ENCODE measurements at places on chromosomes 3 and 15.

DNA sequence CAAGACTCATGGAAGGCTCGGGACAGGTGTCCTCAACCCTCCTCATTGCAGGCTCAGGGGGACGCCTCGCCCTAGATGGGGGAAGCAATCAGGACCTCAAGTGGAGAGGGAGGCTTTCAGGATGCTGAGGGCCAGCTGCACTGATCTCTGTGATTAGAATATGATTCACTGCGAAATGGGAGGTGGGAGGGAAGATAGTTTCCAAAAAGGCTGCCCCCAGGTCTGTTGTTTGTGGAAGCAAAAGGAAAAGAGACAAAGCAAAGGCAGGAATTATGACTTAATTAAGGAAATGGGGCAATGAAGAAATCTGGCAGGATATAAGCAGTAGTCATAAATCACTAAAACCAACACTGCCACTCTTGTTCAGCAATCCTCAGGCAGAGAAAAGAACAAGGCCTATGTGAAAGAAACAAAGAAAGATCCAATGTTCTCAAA is 85.6 kb upstream of the ABHD17C start:
- no peak for DNase-seq

DNA sequence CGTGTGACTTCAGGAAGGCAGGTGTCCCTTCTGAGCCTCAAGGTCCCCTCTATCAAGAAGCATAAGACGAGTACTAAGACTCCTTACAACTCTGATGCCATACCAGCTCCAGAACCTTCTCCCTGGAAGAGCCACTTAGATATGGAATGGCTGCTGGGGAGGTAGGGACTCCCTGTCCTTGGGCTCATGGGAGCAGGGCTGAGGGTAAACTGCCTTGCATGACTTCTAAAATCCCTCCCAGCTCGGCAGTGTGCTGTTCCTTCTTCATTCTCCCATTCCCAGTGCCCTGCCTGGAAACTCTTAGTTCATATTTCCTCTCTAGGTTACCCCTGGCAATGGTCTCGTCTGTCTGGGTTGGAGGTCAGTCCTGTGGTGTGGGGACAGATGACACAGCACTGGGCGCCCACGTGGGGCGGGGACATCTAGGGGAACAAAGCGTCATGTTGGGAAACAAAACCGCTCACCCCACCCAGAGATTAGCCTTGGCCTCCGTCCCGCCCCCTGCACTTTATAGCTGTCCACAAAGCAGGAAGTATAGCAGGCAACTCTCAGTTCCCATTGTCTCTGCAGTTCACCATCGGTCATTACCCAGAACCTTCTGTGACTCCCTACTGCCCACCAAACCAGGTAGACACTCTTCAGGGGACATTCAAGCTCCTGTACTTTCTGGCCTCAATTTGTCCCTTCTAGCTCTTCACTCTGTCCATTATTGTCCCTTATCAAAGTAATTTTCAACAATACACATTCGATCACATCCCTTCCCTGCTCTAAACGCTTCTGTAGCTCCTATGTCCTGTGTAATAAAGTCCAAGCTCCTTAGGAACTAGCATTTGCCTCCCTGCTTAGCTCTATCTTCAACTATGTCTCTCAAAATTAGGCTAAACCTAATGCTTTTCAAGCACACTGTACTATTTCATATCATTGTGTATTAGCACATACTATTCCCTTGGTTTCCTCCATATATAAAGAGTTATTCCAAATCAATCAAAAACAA is 73.8 kb downstream of the IQSEC1 start:
- DNase-seq: no peak

DNA sequence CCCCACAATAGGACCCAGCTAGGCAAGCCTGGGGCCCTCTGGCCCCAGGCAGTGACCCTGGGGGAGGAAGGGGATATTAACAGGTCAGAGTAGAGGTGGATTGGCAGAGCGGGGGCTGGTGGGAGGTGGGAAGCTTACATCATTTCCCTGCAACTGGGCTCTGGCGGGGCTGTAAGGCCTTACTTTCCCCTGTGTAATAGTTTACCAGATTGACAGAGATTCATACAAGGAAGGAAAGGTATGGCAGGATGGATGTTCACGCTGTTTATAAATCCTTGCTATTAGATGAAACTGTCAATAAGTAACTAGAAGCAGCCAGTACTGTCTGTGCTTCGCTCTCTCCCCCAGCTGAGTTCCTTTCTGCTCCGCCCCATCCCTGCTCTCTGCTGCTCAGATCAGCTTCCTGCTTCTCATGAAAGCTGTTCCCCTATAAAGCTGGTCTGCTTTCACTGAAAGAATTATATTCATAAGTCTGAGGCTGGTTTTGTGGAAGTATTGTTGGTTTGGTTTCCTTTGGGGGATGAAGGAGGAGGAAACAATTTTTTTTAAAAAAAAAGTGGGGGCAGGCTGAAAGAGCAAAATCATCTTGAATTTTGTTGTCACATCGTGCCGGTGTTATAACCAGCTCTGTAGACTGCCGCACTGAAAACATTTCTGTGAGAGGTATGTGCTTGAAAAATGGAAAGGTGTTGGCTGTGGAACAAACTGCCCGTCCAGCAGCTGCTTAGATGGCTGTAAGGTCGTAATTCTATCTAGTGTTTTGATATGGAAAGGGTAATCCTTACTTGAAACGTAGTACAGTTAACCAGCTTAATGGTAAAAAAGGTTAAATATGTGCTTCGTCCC is 76.4 kb downstream of the BBX start:
- DNase-seq: no peak

DNA sequence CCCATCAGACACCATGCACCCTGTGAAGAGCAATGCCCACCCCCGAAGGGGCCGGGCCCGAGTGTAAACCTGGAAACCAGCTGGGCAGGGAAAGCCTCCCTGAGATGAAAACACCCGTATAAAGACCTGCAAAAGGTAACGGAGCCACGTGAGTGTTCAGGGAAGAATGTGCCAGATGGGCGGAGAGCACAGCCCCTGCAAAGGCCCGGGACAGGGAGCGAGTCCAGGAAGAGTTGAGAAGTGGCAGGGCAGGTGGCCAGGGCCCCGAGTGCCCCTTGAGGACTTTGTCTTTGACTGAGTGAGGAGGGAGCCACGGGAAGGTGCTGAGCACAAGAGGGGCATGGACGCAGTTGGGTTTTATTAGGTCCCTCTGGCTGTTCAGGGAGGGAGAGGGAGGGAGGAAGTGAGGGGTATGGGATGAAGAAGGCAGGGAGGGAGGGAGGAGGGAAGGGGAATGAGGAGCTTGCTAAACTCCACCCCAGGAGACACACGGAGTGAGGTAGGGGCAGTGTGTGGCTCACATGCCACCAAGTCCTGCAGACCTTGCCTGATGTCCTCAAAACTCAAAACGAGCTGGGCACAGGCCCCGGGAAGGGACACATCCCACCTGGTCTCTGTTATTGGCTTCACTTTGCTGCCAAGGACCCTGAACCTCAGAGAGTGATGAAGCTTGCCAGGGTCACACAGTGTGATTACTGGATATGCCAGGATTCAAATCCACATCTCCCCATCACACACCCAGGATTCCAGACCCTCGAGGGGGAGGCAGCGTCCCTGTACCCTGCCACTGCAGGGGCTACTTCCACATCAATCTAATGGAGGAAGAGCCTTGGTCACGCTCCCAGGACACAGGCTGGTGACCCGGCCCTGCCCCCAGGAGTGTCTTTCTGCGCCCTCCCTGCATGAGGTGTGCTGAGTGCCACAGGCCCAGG is 49.1 kb upstream of the IQSEC1 start:
- no peak for DNase-seq

GRCh38 chr3:196149375-196149774 is 61.8 kb downstream of the ZDHHC19 start:
- no peak for DNase-seq

GRCh38 chr3:101512396-101512645 is 691 bp downstream of the SENP7 start:
- no peak for DNase-seq

GRCh38 chr3:133246119-133246518 is 153.7 kb upstream of the BFSP2 start:
- DNase-seq: no peak

DNA sequence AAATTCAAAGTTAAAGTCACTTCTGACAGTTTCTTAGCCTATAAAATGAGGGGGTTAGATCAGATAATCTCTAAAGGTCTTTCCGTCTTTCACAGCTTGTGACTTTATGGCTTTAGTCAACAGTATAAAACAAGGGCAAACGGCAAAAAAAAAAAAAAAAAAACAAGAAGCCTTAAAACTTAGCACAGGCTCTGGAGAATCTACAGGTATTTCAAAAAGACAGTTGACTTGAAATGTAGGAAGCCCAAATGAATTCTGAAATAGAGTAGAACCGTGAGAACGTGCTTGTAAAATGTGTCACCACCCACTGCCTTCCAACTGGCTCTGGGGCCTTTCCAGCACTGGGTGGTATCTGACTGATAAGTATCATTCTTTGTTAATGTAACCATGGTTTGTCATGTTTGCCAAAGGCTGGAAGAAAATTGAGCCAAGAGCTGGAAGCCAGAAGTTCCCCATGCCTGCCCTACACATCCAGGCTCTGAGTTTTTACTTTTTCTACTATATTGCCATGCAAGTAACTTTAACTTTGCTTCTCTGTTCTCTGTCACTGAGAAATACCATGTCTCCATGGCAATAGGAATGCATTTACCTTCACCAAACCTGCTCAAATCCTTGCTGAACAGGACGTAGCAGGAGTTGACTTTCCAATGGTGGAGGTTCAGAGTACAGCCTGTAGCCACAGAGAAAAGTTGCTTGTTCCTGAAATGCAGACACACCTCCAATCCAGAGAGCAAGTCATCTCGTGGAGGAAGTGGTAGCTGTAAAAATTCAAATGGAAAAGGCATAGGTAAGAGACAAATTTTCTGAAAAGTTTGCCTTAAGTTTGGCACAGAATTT is 35.8 kb upstream of the THSD4 start:
- DNase-seq: no peak

DNA sequence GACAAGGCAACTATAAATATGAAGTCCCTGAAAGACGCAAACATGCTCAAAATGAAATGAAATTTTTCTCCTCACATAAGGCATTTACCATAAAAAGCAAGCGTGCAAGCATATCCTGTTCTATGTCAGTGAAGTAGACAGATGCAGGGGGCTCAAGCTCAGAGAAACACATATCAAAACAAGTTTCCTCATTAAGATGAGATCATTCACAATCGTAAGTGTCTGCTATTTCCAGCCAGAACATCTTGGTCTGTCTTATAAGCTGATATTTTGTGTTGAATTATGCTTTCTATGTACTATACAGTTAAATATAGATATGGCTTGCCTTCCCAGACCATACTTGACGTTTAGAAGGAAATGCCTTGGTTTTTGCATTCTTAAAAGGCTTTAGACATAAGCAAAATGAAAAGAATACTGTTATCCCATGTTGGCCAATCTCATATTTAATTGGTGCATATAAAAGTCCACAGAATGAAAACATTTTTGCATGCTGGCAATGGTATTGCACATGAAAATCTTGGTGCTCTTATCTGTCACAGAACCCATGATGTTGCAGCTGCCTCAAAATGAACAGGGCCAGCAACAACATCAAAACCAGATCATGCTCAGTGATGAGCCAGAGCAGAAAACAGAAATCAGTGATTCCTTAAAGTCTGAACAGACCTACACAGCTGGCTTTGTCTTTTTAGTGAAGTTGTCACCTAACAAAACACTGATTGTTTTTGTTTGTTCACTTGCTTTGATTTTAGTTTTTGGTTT is 65.4 kb downstream of the SIDT1 start:
- DNase-seq: no peak

DNA sequence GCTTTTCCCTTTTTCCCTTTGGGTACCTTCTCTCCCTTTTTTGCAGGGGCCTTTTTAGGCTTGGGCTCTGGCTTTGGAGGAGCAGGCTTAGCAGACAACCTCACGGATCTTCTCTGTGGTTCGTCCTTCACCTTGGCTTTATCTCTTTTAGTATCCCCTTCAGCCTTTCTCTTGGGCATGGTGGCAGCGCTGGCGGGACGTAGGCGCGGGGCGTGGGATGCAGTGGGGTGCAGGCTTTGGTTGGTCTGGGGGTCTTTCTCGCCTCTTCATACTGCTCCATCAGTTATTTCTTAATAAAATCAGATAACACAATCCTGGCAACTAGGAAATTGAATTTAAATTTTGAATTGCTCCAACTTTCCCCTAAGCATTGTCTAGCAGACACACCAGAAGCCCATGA is 11.3 kb upstream of the ATP1B3 start:
- DNase-seq: no peak

- DNase-seq: no peak
Measured at GRCh38 chr3:124783696-124784095, 53.4 kb downstream of the UMPS start.

- DNase-seq: no peak
Measured at GRCh38 chr15:68641376-68641775, 62.6 kb downstream of the CORO2B start.

- no peak for DNase-seq
Measured at GRCh38 chr15:81284256-81285031, 39.5 kb downstream of the STARD5 start.

DNA sequence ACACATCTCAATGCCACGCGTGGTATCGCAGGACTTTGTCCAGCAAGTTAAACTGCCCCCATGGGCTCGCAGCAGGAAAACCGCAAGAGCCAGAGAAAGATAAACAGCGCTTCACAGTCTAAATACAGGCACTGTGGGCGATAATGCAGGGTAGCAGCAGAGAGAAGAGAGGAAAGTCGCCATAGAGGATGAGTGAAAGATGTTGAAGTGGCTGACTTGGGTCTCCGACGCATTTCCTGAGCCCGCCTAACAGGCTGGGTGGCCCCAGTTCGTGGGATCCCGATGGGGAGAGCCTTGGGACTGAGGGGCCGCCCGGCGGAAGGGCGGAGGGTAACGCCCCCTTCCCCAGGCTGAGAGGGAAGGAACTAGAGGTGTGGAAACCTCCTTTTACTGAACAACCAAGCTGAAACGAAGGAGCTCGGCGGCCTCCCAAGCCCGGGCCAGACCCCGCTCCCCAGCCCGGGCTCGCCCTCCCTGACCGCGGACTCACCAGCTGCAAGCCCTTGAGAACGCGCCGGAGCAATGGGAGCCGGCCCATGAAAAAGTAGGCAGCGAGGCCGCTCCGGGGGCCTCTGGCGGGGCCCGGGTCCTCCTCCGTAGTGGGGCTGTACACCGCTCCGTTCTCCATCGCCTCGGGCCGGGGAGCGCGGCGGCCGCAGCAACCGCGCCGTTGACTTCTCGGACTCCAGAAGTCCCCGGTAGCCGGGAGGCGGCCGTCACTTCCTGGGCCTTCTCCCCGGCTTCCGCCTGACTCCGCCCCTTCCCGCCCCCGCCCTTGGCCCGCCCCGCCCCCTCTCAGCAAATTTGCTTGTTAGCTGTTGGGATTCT is at the start of gene CMTM6:
CMTM6 (minus strand) TSS at position 735 of the 828 bp plus-strand sequence; CDS start at position 628, 107 bp downstream.
- peak; percentile 71 for DNase-seq

- no peak for DNase-seq
Measured at GRCh38 chr3:112617285-112617684, 23.7 kb downstream of the CCDC80 start.

GRCh38 chr15:47806008-47806407 is 88.7 kb downstream of the SEMA6D start:
- DNase-seq: no peak

DNA sequence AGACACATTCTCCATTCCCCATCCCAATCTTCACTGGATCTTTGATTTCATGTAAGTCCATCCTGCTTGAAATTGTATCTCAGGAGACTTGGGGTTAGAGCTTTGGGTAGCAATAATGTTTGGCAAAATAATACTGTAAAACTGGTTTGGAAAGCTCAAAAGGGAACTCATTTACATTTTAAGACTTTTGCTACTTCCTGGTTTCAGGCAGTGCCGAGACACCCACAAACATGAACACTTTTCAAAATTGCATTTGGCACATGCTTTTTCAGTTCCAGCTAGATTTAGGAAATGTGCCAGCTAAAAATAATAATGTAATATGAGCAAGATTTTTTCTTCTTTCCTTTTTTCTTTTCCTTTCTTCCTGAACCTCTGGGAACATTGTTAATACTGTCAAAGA is 145.7 kb upstream of the CBLB start:
- DNase-seq: no peak

- DNase-seq: no peak
Measured at GRCh38 chr15:63826528-63826927, 7.2 kb downstream of the HERC1 start.

- DNase-seq: no peak
Measured at GRCh38 chr3:170211668-170212067, 10.6 kb upstream of the PRKCI start.

Measured in neuronal stem cell (in vitro differentiated cells).